Kidney (tissue), 22 donors: ENCODE measurements at places on chromosomes 6 and 20.

- no peak for DNase-seq
Observed at GRCh38 chr6:2890976-2891767, 11.9 kb downstream of the SERPINB9 start.

DNA sequence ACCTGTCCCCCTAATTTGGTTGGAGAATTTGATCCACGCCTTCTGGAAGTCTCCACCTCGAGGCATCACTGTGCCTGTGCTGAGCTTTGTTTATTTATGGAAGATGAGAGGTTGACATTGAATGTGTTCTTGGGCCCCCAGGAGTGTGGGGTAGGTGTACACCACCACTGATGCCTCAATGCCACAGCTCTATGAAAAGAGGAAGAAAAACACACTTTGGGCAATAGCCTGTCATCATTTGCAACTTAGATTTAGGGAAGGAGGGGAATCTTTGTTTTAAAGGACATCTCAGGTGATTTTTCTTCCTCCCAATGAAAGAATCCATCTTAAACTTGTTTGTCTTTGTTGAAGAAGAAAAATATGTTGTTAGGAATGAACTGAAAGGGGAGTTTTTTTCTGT is 42.6 kb downstream of the TBC1D7 start:
- no peak for DNase-seq

DNA sequence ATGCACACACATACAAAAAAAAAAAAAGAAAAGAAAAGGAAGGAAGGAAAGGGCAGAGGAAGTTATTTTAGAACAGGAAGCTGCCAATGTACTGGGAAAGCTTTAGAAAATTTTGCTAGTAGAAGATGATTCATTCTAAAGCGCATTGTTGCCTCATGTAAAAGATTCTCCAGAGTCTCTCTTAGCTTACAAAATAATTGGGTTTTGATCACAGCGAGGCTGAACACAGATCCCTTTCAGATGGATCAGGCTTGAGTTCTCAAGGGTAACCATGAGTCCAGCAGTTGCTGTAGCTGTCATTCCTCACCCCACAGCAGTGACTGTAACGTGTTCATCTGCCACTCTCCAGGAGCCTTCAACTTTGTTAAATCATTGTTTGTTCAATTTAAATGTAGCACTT is 81.9 kb downstream of the PHACTR2 start:
- DNase-seq: no peak

DNA sequence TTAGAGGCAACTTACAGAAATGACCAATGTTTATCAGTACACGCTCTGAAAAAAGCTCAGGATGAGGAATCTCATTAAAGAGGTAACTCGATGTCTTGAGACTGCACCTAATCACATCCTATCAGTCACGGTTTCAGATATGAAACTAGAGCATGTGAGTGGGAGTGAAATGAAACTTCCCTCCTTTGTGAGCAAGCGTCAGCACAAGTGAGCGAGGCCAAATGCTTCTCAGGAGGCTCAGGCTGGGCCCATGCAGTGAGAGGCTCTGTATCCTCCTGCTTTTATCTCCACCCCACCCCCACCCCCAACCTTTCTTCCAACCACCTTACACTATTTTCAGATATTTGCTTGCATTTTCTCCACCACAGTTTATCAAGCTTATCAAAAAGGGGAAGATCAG is 140.8 kb upstream of the RIMS1 start:
- peak; percentile 53 for DNase-seq

GRCh38 chr6:36659271-36659670 is 19.2 kb upstream of the CDKN1A start:
- no peak for DNase-seq

- DNase-seq: no peak
Observed at GRCh38 chr20:57805747-57806146, 95.9 kb upstream of the PMEPA1 start.

DNA sequence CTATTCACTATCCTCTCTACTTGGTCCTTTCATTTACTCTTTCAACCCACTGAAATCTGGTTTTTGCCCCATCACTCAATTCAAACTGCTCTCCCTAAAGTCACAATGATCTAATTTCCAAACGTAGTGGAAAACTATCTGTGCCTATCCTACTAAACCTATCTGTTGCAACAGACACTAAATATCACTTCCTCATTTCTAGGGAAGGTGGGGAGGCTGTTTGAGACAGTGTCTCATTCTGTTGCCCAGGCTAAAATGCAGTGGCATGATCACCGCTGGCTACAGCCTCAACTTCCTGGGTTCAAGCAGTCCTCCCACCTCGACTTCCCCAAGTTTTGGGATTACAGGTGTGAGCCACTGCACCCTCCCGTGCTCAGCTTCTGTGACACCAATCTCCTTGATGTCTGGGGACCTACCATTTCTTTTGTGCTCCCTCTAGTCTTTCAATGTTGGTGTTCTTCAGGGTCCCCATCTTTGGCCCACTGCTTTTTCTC is 8.8 kb downstream of the RANBP9 start:
- DNase-seq: no peak

GRCh38 chr20:59055302-59055701 is 12.7 kb upstream of the PRELID3B start:
- DNase-seq: no peak

- DNase-seq: no peak
Observed at GRCh38 chr20:11304795-11305194, 612.9 kb upstream of the BTBD3 start.

DNA sequence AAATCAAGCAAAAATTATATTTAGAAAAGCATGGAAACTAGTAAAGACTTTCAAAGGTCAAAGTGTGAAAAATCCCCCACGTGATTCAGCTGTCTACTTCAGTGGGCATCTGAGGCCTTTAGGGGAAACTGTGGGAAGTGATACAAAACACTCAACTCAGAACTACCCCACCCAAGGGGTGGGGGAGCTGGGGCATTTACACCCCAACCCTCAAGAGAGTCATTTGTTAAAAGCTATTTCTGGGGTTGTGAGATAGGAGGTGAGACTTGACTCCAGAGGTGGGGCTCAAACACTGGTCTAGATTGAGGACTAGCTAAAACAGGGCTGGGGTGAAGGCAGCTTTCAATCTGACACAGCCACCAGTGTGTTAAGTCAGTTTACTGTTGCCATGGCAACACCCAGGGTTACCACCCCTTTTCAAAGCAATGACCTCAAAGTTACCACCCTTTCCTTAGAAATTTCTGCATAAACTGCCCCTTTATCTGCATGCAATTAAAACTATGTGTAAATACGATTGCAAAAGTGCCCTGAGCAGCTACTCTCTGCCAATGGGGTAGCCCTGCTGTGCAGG is 9.9 kb upstream of the GTSF1L start:
- no peak for DNase-seq

DNA sequence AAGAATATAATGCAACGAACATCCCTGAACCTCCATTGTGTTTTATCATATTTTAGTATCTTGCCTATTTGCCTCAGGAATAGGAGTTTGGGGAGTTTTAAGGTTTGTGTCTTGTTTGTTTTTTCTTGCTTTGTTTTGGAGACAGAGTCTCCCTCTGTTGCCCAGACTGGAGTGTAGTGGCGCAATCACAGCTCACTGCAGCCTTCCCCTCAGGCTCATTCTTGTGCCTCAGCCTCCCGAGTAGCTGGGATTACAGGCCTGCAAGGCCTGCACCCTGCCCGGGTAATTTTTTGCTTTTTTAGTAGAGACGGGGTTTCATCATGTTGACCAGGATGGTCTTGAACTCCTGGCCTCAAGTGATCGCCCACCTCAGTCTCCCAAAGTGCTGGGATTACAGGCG is 63.3 kb upstream of the CARMIL1 start:
- DNase-seq: no peak

- no peak for DNase-seq
Observed at GRCh38 chr6:166344240-166344639, 1.9 kb upstream of the SFT2D1 start.

GRCh38 chr6:26355366-26355765 is 9.6 kb upstream of the BTN3A2 start:
- DNase-seq: no peak

GRCh38 chr20:10651227-10651990 is 22.4 kb downstream of the JAG1 start:
- no peak for DNase-seq

GRCh38 chr6:88712243-88712936 is 251.0 kb downstream of the RNGTT start:
- DNase-seq: no peak

GRCh38 chr20:62962891-62963613 is 10.5 kb downstream of the SLC17A9 start:
- DNase-seq: no peak

DNA sequence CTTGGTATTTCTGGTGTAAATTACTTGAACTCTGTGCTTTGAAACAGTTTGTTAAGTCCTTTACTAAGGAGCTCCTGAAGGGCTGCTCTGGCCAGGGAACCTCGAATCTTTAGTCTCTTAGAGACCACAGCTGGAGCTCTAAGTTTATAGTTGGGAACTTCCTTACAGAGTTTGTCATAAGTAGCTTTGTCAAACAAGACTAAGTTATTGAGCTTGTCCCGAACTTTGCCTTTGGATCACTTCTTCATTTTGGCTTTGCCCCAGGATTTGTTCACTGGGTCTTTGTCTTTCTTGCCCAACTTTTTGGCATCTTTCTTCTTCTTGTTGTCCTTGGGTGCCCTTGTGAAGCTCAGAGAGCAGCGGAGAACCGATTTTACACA is 64.8 kb downstream of the FAM50B start:
- no peak for DNase-seq

DNA sequence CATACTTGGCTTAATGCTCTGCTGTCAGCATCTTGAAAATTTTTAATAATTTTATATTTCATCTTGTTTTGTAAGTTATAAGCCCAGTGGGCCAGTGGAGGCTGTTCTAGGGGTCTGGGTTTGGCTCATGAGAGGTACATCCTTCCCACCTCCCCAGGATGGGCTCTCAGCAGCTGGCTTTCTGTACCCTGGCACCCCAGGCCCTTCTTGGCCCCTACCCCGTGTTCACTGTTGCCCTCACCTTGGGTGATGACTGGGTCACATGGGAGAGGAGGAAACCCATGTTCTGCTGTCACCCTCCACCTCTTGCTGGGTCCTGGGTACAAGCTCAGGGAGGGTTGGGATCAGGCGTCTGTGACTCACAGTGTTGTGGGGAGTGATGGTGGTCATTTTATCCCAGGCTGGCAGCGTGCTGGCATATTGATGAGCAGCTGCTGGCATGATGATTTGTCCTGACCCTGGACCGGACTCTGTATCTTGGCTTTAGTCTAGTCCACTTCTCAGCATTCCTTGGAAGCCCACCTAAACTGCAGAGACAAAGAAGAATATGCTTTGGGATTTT is 34.6 kb downstream of the SLC16A10 start:
- no peak for DNase-seq

- no peak for DNase-seq
Observed at GRCh38 chr6:19734061-19734460, 103.1 kb upstream of the ID4 start.

DNA sequence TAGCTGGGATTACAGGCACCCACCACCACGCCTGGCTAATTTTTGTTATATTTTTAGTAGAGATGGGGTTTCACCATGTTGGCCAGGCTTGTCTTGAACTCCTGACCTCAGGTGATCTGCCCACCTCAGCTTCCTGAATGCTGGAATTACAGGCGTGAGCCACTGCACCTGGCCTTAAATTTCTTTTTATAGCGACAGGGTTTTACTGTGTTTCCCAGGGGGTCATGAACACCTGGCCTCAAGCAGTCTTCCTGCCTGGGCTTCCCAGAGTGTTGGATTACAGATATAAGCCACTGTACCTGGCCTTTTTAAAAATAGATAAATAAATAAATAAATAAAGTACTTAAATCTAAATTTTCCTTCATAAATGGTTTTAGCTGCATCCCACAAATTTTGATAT is 57.5 kb downstream of the LIN28B start:
- peak; percentile 21 for DNase-seq

GRCh38 chr6:160190973-160191372 is 67.6 kb downstream of the SLC22A2 start:
- DNase-seq: no peak

DNA sequence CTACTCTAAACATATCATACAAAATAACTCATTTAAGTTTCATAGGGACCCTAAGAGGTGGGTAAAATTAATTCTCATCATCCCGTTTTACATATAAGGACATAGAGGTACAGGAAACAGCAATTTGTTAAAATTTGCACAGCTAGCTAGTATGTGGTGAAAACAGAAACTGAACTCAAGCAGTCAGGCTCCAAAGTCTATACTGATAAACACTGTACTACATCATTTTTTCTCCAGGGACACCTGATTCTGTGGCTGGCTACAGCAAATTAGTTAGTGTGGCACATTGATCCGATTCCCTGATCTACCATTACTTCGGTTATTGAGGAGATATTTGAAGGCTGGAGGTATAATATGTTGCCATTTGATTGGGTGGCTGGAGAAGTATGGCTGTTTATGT is 36.2 kb upstream of the E2F3 start:
- DNase-seq: no peak

GRCh38 chr6:40536442-40536841 is 50.7 kb downstream of the LRFN2 start:
- no peak for DNase-seq

DNA sequence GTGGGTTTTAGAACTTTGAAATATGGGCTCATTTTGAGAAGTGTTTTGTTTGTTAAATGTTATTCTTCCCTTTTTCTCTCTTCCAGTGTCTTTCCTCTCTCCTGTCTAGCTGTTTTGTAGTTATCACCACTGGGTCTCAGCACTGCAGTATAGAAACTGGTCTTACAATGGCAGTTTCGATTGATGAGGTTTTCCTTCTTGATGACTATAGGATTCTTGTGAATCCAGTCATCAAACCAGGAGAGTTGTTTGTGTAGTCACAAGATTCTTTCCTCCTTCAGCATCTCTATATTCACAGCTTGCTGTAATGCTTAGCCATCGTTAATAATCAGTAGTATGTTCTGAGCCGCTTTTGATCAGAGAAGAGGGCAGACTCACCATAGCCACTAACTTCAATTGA is 172.3 kb downstream of the OGFRL1 start:
- DNase-seq: no peak

GRCh38 chr20:19583532-19584175 is 174.4 kb upstream of the RIN2 start:
- peak; percentile 87 for DNase-seq

GRCh38 chr20:38152621-38153221 is 12.3 kb downstream of the TGM2 start:
- DNase-seq: peak; percentile 91
